ENCODE measurements at places on chromosomes 7 and 10.

DNA sequence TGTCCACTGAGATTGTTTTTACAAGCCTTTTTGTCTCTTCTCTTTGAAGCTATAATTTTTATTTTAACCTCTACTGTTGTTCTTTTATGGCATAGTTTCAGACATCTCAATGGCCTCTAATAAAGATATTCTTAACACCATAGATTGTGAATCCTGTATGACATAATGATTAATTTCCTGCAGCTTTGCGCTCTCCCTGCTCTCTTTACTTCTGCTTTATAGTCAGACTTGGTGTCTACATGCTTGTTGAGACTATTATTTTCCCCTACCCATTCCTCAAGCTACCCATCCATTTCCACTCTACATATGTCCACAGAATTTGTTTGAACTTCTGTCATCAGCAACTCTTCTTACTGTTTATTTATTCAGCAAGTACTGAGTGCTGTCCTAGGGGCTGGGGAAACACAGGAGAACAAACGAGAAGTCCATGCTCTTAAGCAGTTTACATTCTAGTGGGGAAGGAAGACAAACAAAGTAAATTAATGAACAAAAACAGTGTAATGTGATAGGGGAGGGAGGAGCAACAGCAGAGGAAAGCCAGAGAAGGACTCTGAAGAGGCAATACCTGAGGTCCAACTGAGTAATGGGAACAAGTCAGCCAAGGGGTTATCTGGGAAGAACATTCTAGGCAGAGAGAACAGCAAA, 110.1 kb downstream of the CDK14 start:
- no peak for DNase-seq

DNA sequence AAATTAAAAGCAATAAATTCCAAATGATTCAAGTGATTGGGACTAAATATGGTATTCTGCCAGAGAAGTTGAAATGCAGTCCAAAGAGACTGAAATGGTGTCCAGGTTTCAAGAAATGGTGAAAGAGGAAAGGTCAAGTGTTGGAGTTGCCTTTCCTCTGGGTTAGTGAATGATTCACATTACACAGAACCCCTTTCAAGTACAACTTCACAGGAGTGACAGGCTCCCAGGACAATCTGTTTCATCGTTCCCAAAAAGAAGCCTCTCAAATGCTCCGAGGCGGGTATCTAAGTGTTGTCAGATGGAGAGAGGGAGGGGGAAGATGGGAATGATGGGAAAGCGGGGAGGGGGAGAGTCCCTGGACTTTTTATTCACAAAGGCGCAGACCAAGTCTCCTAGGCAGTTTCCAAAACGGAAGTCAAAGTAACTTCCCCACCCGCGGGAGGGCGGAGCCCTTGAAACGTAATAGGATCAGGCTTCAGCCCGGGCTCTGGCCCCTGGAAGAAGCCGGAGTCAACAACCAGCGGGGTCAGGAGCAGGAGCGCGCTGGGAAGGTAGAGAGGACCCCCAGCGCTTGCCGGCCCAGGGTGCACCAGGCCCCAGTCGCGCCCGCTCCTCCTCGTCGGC, 754 bp downstream of the SLC25A13 start:
- DNase-seq, result peak; percentile 56

- no peak for DNase-seq
Observed at GRCh38 chr7:75916259-75916658, 1.3 kb downstream of the POR start.

- DNase-seq, result no peak
Observed at GRCh38 chr10:118669020-118669791, 73.8 kb upstream of the PRLHR start.

GRCh38 chr7:41928781-41929180, 225.9 kb upstream of the INHBA start:
- DNase-seq, result no peak

GRCh38 chr7:101666741-101667140, 37.6 kb upstream of the MYL10 start:
- DNase-seq, result no peak

DNA sequence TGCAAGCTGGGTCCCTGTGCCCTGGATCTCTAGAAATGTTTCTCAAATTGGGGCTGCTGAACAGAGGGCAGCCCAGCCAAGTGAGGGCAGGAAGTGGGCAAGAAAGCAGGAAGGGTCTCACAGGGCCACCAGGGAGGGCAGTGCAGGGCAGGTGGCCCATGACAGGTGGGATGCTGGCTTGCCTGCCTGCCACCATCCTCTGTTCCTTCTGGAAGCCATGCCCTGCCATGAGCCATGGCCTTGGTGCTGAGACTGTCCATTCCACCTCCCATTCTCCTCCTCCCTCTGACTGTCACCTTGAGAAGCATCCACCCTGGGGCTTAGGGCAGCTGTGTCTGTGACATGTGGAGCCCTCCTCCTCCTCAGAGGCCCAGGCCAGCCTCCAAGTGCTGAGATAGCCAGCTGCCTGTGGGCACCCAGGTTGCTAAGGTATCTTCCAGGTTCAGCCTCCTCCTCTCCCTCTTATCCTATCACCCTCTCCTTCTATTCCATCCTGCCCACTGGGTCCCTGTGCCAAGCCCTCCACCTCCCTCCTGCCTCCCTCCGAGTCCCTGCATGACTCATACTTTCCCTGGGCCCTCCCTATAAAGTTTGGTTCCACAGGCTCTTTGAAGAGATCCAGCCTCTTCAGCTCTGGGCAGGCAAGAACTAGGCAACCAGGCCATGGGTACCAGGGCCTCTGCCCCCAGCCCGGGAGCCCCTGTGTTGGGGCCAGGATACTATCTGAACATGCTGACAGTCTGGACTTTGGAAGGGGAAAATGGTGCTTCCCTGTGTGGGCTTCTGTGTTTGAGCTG, 1.3 kb downstream of the VSIR start:
- no peak for DNase-seq

DNA sequence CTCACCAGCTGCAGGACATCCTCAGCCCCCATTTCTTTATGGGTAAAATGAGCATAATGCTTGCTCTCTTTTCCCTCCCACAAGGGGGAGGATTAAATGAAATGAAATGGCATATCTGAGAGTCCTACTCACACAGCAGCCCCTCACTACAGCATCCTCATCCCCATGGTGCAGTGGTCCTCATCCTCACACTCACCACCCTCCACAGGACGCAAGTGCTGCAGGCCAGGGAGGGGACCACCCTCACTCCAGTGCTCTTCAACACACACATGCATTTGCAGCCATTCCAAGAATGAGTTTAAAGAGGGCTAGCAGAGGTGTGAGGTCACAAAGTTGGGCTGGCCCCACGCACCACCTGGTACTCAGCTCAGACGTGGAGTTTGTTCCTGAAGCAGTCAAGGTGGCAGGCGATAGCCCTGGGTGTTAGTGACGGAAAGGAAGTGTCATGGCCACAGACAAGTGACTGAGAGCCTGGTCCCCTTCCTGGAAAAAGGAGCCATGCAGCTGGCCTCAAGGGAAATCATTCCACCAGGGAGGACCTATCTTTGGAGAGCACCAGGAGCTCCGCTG, 234.0 kb downstream of the TNS3 start:
- no peak for DNase-seq

- no peak for DNase-seq
Observed at GRCh38 chr10:70803775-70804420, 11.8 kb upstream of the SGPL1 start.

GRCh38 chr10:103451831-103452505, at the start of gene CALHM2:
CALHM2 (minus strand) TSS chr10:103452370; CDS start chr10:103449941, 2,429 bp downstream.
- DNase-seq, result peak; percentile 24

GRCh38 chr10:121654021-121654545, 55.8 kb upstream of the FGFR2 start:
- DNase-seq, result peak; percentile 50

GRCh38 chr10:60878224-60878623, 65.8 kb downstream of the RHOBTB1 start:
- DNase-seq, result peak; percentile 10

DNA sequence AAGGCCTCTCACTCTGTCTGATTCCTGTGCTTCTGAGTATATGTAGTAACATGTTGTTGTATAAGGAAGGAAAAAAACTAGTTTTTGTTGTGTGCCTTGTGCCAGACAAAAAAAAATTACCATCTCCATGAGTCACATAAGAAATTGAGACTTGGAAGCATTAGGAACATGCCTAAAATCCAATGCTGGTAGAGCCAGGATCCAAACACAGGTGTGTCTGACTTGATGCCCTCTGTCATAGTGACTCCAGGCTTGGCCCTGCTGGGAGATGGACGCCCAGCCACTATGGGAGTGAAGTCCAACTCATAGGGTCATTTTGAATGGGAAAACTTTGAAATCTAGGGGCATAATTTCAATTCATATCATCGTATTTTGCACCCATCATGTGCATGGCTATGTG, 38.0 kb downstream of the PYROXD2 start:
- DNase-seq, result no peak

GRCh38 chr10:15585303-15585715, 134.4 kb downstream of the ITGA8 start:
- no peak for DNase-seq

- DNase-seq, result no peak
Observed at GRCh38 chr7:153444641-153445040, 607.6 kb upstream of the DPP6 start.
